ENCODE measurements at places on chromosomes 7 and 10.
A peak's percentile ranks its signal among the peaks of the same experiment; 100 is the strongest.

GRCh38 chr10:86391236-86391840 is 24.7 kb upstream of the GRID1 start:
- no peak for DNase-seq

DNA sequence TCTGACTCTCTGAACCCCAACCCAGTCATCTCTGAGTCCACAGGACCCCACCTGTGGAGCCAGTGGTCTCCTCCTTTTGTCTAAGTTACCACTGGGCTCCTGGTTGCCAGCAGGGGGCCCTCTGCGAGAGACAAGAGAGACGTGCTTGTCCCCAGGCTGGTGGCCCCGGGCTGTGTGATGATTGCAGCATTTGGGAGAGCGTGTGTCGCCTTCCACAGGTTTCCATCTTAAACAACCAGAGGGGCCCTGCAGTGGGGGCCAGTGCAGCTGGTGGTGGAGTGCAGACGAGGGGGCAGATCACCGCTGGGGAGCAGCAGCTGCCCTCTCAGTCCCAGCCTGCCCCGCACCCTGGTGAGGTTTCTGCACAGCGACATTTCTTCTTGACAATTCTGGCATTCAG is 122.4 kb upstream of the PPP2R2D start:
- no peak for DNase-seq

DNA sequence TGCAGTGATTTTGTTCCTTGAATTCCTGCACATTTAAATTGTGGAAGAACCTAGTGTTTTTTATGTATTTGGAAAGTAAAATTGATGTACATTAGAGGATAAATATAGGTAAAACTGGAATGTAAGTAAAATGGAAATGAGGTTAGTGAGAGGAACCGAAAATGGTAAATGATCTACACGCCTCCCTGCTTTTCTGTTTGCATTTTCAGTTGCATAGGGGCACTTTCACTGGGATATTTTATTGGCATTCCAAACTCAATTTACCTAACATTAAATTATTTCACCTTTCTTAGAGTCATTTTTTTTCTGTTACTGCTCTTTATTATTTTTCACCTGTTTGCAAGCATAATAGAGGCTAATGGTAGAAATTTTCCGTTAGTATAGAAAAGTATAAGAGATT is 8.0 kb downstream of the CDK13 start:
- DNase-seq, result no peak

GRCh38 chr10:99784727-99785441 is 2.4 kb downstream of the ABCC2 start:
- DNase-seq, result no peak

GRCh38 chr7:37705976-37706375 is 22.4 kb downstream of the GPR141 start:
- no peak for DNase-seq

- DNase-seq, result no peak
Measured at GRCh38 chr7:80635533-80635932, 2.9 kb upstream of the CD36 start.

- peak; percentile 94 for DNase-seq
Measured at GRCh38 chr10:3805201-3805790, 20.3 kb upstream of the KLF6 start.

DNA sequence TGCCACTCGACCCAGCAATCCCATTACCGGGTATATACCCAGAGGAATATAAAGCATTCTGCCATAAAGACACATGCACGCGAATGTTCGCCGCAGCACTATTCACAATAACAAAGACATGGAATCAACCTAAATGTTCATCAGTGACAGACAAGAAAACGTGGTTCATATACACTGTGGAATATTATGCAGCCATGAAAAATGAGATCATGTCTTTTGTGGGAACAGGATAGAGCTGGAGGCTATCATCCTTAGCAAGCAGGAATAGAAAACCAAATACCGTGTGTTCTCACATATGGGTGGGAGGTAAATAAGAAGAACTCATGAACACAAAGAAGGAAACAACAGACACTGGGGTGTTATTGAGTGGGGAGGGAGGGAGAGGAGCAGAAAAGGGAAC is 84.7 kb downstream of the SLC16A9 start:
- DNase-seq, result no peak

DNA sequence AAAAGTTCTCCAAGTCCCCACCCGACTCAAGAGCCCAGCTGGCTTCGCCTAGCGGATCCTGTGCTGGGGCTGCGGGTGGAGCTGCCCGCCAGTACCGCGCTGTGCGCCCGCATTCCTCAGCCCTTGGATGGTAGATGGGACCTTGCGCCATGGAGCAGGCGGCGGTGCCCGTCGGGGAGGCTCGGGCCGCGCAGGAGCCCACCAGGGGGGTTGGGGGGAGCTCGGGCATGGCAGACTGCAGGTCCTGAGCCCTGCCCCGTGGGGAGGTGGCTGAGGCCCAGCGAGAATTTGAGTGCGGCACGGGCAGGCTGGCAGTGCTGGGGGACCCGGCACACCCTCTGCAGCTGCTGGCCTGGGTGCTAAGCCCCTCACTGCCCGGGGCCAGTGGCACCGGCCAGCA is 57.0 kb downstream of the TBC1D12 start:
- no peak for DNase-seq

- no peak for DNase-seq
Measured at GRCh38 chr7:14542624-14543023, 359.9 kb downstream of the DGKB start.

GRCh38 chr7:35971133-35971891 is 170.5 kb downstream of the SEPTIN7 start:
- no peak for DNase-seq

- no peak for DNase-seq
Measured at GRCh38 chr7:139559364-139560105, 36.0 kb downstream of the CLEC2L start.

- DNase-seq, result no peak
Measured at GRCh38 chr7:128302139-128302538, 41.6 kb downstream of the RBM28 start.

DNA sequence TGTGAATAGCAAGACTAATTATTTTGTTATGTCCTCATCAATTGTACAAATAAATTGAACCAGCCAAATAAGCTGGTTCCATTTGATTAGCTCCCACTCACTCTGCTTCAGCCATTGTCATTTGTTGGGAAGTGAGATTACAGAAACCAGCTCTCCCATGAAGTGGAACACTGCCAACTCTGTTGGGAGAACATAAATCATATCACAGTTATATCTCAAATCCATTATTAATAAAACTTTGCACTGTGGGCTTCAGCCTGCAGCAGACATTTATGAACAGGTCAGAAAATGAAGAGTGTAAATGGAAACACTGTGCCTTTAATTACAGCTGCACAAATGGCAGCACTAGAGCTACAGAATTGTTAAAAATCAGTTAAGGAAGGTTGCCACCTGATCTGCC is 46.7 kb upstream of the TEX47 start:
- no peak for DNase-seq

DNA sequence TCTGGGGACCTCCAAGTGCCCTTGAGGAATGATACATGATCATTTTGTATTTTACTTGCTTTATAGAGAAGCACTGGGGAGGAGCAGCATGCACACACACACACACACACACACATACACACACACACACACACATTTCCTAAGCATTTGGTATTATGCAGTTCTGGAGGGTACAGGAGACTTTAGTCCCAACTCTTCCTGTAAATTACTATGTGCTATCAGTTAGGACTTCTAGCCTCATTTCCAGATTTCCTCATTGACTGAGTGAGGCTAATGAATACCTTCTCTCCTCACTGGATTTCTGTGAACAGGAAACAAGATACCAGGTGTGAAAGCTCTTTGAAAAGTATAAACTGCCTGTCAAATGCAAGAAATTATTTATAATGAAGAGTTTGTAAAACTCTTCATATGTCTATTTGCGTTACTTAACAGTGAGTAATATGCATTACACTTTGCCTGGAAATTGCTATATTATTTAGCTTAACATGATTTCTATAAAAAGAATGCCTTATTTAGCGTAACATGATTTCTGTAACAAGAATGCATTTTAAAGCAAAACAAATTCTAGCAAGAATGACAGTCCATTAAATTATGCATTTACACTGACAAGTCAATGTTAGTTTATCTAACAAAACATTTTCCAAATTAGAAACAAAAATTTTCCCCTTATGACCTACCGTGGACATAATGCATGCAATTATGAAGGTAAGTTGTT is 34.2 kb downstream of the ACTA2 start:
- DNase-seq, result no peak

DNA sequence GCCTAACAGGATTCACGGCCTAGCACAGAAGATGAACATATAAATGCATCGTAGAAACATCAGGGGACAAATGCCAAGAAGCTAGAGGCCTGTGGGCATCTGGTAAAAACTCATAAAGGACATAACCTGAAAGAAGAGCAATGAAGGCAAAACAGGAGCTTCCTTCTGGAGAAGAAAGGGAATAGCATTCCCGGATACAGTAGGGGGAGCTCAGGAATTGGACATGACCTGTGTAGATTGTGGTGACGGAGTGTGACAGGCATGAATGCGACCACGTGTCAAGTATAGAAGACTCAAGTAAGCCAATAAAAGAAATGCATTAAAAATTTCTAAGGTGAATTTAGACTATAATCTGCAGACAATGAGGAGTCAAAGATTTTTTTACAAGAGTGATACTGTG is 270.1 kb downstream of the AGMO start:
- no peak for DNase-seq

DNA sequence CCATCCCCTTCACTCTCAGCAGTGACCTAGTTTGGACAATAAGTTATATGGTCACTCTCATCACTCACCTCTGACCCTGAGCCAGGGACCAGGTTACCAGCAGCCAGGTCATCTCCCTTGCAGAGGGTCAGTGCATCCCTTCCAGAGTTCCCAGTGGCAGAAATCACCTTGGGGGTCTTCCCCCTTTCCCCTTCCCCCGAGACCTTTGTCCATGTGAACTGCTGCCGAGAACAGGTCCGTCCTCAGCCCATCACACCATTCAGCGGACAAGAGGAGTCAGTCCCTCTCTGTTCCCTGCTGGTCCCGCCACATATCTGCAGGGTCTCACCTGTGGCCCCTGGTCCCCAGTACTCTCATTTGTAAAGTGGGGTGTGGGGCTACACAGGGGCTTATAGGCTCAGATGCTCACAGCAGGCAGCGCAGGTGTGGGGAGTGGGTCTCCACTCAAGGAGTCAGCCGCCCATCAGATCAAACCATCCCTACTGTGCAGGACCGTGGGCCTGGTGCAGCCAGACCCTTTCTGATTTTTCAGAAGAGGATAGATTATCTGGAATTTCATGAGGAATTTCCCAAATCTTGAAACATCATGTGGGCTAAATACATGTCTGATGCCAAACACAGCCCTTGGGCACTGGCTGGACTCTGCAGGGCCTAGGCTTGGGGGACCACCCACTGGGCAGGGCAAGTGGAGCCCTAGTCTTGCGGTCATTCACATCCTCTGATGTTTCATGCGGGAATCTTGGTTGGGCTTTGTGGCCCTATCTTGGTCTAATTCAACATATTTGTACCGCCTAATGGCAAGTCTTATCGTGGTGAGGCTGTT is 6.5 kb downstream of the DEPP1 start:
- no peak for DNase-seq

DNA sequence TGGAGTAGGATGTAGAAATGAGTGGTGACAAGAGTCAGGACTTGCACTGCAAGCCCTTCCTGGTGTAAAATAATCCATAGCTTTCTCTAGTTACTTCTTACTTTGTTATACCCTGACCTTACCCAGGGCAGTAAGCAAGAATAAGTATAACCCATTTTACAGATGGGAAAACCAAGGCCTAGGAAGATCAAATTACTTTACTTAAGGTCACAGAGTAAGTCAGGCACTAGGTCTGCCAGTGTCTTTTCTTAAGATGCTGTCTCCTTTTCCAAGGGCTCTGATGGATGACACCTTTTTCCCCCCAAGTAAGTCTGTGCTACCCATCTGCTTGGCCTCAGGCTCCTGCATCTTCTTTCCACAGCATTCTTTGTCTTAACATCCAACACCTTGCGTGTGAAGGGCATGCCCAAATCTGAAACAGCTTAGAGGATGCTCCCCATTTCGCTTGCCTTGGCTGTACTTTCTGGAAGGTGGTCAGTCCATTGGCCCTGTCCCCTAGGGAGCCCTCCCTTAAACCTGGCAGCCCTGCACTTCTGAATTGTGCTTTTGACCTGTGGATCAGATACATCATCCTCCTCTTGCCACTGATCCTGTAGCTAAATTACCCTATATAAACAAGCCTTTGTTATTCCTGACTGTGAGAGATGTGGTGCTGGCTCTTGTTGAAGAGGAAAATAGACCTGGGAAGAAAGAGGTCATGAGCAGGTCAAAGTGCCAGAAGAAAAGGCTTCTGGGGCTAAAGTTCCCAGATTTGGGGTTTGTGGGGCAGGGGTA is 168.6 kb downstream of the LRMDA start:
- DNase-seq, result no peak

DNA sequence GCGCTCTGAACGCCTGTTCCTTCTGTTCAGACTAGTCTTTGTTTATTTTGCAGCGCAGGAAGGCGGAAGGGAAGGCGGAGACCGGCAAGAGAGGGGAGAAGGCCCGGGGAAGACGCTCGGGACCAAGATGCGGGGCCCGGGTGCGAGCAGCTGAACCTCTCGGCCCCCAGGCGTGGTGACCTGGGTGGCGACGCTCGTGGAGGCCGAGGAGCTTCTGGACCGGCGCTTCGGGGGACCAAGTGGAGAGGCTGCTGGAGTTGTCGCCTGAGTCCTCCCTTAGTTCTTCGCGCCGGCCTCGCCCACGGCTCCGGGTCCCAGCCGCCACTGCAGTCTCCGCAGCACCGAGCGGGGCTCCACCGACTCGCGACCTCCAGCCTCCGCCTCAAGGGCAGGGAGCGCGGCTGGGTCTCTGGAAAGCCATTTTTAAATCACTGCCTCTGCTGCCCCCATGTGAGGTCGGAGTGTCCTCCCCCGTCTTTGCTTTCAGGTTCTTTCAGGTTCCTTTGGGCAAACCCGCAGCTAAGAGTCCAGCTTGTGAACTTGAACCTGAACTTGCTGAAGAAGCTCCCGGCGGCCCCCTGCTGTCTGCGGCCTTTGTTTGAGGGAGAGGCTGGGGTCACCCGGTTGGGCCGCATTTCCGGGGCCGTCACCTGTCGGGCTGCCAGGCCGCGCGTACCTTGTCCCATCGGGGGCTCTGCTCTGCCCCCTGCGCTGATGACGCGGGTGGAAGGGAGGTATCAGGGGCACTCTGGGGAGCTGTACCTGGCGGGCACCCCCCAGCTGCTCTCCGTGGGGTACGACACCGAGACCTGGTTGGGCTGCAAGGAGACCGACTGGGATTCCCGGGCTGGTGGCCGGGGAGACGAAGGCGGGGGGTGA is 136.0 kb downstream of the KIF20B start:
- DNase-seq, result peak; percentile 25

DNA sequence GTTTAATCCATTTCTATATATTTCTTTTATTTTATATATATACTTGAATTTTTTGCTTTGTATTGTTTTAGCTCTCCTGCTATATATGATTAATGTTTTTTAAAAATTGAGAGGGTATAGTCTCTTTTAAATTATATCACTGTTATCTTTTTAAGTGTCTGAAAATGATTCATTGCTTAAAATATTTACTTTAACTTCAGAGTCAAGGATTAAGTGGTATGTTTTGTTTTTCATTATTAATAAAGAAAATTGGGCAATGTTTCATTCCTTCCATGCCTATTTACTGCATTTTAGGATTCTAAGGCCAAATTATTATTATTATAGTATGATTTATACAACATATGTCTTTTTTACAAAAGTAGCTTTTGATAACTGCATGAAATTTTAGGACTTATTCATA is 67.2 kb upstream of the THSD7A start:
- no peak for DNase-seq

GRCh38 chr7:142787034-142787768 is 16.4 kb downstream of the PRSS2 start:
- DNase-seq, result no peak

- DNase-seq, result no peak
Measured at GRCh38 chr10:115214829-115215228, 121.7 kb downstream of the ATRNL1 start.

GRCh38 chr7:90945104-90945787 is 319.0 kb upstream of the FZD1 start:
- DNase-seq, result no peak

- DNase-seq, result no peak
Measured at GRCh38 chr10:70803775-70804420, 11.8 kb upstream of the SGPL1 start.
